ENCODE measurements at places on chromosomes 1 and 21.
A peak's percentile ranks its signal among the peaks of the same experiment; 100 is the strongest.

GRCh38 chr1:59176471-59176870 lies 120.4 kb upstream of the FGGY start:
- DNase-seq: no peak

DNA sequence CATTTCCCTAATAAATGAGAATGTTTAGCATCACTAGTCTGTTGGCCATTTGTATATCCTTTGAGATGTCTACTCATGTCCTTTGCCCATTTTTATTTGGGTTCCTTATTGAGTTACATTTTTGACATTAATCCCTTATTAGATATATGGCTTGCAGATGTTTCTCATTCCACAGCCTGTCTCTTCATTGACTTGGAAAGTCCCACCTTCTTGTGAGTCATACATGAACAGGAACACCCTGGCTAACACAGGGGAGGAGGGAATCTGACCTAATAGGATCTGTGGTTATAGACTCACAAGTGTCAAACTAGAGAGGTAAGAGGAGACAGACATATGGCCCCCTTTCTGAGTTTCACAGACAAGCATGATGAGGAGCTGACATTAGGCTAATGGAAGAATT lies 11.5 kb downstream of the ZP4 start:
- DNase-seq: no peak

- no peak for DNase-seq
Observed at GRCh38 chr1:11550664-11551283, 71.8 kb downstream of the DISP3 start.

- no peak for DNase-seq
Observed at GRCh38 chr1:90357995-90358394, 359.1 kb downstream of the BARHL2 start.

DNA sequence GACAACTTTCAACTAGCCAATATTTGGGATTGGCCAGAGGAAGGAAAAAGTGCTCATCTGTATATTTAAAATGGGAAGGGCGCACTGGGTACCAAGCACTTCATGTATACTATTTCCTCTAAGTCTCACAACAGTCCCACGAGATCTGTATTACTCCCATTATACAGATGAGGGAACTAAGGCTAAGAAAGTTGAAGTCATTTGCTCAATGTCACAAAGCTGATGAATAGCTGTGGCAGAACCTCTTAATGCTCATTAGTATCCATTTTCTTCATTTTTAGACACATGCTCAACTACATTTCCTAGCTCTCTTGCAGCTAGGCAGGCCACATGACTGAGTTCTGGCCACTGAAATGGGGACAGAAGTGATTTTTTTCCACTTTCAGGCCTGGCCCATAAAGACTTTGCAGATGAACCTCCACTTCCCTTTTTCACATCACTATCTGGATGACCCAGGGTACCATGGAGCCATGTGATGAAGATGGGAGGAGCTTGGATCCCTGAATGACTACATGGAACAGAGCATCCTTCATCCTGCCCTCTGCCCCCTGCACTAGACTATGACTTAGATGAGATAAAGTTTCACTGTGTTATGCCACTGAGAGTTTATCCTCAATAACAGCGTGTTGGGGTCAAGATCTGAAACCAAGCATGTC lies 31.8 kb downstream of the ATF3 start:
- DNase-seq: no peak

- no peak for DNase-seq
Observed at GRCh38 chr1:224182057-224182865, 779 bp upstream of the DEGS1 start.

GRCh38 chr1:170678027-170678600 lies 14.2 kb downstream of the PRRX1 start:
- no peak for DNase-seq

GRCh38 chr1:23980728-23981070 lies 572 bp upstream of the SRSF10 start:
- peak; percentile 16 for DNase-seq

GRCh38 chr1:63674238-63674864 lies 81.1 kb downstream of the PGM1 start:
- no peak for DNase-seq

GRCh38 chr21:44765231-44766013 lies 36.2 kb downstream of the UBE2G2 start:
- DNase-seq: peak; percentile 15

DNA sequence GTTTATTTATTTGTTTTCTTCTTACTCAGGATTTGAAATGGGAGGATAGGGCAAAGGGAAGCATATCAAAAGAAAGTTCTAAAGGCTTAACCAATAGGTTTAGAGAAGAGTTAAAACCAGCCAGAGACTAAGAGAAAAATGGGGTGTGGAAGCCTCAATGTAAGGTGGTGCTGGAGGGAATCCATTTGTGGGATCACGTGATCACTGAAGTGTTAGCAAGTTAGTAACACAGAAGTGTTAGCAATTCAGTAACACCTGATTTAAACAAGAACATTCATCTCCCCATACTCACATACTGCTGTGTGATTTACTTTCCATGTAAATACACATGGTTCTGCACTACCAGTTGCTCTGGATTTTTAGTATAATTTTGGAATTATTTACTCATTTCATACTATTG lies 451.2 kb downstream of the DISC1 start:
- no peak for DNase-seq

DNA sequence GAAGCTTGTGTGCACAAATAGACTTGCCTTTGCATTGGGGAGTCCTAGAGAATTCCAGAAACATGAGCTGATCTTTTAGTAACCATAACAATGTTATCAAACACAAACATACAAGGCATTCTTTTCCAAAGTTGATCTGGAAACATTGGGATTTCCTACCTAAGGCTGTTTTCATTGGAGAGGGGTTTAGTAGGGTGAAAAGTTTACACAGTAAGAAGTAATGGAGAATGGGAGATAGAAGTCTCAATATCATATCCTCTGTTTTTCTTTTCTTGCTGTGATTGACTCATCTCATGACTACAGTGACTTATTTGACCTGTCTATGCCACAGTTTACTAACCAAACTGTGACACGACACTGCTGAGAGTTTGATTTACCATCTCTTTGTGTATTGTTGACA lies 65.6 kb upstream of the PLA2G4A start:
- no peak for DNase-seq

GRCh38 chr1:14552246-14552965 lies 46.1 kb upstream of the KAZN start:
- DNase-seq: no peak

- no peak for DNase-seq
Observed at GRCh38 chr1:223106856-223107255, 36.2 kb downstream of the TLR5 start.

Measured in stimulated activated CD8-positive, alpha-beta memory T cell treated with anti-CD3 and anti-CD28 coated beads, Interleukin-12 subunit alpha, Interleukin-12 subunit beta, amount 100 ng/mL, for 4 hours (primary cell).